ENCODE measurements at places on chromosomes 16 and 17. TPM values are rescaled to one million over a fixed set of nuclear protein-coding genes. Genes with fewer than 3 reads are reported as not detected.
A peak's percentile ranks its signal among the peaks of the same experiment; 100 is the strongest.

The SLC35G6 gene
- total RNA-seq = not detected

DNA sequence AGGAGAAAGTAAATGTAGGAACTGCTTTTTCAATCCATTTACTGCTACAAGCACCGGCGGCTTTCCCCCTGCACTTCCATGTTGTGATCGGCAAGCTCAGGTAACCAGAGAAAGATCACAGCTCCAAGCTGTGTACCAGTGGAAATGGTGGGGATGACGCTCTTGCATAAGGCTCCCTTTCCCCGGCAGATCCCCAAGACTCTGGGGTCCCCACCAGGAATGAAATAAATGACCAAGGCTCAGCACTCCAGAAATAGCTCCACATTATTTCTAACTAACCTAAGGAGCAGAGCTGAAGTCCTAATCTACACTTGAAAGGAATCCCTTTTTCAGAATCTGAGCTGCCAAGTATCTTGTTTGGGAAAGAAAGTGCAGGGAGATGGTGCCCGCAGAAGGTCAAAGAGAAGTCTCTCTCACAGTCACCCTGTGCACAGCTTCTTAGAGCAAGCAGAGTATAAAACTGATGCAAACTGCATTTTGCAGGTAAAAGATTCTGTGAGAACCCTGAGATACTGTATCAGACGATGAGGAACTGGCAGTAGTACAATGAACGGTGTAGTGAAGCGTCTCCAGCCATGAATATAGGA, 11.1 kb downstream of the GRB2 start:
- peak overlapping the region; percentile 85 for H3K27ac ChIP-seq
- H3K4me1 ChIP-seq = peaks cover 32% of the 10 kb centered on the region
- peaks cover 23% of the 10 kb centered on the region for H3K36me3 ChIP-seq
- H3K4me3 ChIP-seq = peak overlapping the region; percentile 95

The SCGB1C2 gene
- not detected for total RNA-seq

DNA sequence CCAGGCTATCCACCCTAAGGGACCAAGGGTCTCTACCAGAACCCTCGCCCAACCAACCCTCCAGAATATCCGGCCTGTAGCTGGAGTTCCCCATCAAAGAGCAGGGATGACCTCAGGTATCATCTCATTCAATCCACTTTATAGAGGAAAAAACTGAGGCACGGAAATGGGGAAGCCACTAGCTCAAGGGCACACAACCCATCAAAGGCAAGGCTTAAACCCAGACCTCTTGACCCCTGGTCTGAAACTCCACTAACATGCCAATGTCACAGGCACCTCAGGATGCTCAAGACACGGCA, 1.6 kb downstream of the TBC1D10B start:
- peak overlapping the region; percentile 78 for H3K4me3 ChIP-seq
- H3K27me3 ChIP-seq = no peaks in the 10 kb centered on the region
- peak overlapping the region; percentile 72 for H3K27ac ChIP-seq
- peaks cover 20% of the 10 kb centered on the region for H3K36me3 ChIP-seq

DNA sequence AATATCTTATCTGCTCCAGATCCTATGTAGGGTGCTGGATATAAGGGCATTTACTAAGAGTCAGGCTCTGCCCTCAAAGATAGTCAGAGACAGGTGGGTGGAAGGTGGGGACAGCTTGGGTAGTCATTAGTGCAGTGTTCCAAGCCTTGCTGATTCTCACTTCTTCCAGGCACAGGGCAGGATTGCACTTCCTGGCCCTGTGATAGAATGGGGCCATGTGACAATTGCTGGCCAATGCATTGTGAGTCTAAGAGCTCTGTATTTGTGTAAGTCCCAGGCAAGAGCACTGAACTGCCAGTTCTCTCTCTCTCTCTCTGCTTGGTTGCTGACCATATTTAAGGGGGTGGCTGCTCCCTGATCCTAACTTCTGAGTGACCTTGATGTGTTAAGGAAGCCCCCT, 112.1 kb downstream of the C16orf78 start:
- H3K27ac ChIP-seq = no peak overlapping the region
- H3K4me3 ChIP-seq = no peak overlapping the region
- H3K27me3 ChIP-seq = peaks cover 63% of the 10 kb centered on the region

The SPATA22 gene
- total RNA-seq = not detected
